ENCODE measurements at places on chromosomes 11 and 22.

DNA sequence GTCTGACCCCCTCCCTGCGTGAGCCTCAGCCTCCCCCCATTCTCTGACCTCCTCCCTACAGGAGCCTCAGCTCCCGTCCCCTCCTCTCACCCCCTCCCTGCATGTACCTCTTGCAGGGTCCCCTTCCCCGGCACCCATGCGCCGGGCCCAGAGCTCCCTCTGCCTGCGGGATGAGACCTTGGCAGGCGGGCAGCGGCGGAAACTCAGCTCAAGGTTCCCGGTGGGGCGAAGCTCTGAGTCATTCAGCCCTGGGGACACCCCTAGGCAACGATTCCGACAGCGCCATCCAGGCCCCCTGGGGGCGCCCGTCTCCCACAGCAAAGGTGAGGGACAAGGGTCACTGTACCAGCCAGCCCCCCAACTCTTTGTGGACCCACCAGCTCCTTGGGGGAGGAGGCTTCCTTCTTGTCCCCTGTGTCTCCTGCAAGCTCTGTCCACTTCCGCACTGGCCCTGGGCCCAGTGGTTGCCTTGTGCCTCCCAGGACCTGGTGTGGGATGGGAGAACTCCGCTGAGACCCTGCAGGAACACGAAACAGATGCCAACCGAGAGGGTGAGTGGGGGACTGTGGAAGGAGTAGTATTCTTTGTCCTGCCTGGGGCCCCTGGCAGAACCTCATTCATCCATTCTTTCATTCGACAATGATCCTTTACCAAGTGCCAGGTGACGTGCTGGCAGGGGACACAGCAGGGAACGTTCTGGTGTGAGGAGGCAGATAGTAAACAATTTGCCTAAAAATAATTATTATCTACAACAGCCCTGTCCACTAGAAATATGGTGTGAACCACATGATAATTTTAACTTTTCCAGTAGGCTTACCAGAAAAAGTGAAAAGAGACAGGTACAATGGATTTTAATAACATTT lies 3.7 kb upstream of the RPS6KA4 start:
- peak; percentile 62 for DNase-seq

DNA sequence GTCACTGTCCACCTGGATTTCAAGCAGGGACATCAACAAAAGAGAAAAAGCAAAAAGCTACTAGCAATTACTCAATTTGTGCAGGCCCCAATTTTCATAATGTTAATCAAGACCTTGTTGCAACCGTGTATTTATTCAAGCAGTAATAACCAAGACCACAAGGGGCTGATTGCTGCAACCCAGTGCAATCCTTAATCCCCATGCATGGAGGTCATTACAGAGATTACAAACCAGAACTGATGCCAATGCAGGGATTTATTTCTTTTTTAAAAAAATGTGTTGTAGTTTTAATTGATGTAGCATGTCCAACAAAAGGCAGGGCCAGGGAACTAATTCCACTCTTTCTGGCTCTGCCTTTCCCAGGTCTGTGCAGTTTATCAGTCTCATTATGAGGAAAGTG lies 18.4 kb downstream of the TECTA start:
- peak; percentile 27 for DNase-seq

- peak; percentile 70 for DNase-seq
Observed at GRCh38 chr22:44735518-44736428, 16.6 kb upstream of the ARHGAP8 start.

GRCh38 chr11:30351061-30351460 lies 28.2 kb downstream of the ARL14EP start:
- no peak for DNase-seq

DNA sequence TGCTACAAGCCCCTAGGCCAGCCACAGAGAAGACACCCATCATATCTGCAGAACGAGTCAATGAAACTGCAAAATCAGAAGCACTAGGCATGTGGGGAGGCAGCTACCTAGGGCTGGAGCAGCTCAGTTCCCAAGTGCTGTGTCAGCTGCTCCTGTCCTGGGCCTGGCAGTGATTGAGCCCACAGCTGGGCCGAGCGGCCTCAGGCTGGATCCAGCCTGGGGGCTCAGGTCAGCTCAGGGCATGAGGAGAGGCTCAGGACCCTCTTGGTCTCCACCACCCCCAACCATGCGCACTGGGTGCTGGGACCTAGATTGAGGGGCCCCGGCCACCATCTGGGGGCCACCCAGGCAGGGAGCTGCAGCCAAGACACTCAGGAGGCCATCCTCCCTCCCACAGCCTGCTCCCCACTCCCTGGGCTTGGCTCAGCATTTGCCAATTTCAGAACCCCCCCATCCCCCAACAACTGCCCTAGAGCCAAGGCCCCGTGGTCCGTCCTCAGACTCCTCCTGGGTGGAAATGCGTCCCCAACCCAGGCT lies 2.4 kb upstream of the TNNT3 start:
- DNase-seq, result peak; percentile 31

GRCh38 chr22:46390105-46390651 lies 54.7 kb downstream of the TRMU start:
- DNase-seq, result no peak

DNA sequence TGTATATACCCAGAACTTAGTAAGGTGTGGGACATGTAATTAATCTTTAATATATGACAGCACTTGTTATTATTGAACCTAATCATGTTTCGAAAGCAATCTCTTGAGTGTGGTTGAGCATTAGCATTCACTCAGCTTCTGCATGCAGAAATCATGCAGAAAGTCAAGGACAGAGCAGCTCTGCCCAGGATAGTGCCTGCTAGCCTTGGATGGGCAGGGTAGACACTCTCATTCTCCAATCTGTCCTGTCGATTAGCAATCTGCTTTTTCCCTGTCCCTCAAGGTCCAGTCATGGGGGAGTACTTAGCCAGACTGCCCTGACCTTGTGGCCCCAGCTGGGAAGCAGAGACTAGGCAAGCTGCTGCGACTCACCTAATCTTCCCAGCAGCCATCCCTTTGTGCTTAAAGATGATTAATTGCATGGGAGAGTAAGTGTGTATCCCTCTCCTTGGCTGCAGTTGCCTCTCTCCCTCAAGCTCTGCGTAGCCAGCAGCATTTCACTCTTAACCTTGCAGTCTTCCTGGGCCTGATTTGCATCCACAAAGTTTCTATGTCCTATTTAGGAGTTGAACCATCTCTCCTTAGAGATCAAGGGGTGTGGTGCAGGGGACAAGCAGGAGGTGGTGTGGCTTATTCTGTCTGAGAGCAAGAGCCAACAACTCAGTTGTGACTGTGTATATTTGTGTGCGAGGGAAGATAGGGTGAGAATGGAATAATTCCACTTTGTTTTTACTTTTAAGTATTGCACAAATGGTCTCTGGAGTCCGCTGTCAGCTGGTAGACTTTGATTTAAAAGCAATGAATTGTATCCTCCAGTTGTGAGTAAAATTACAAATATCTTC lies 101.4 kb downstream of the FDX1 start:
- DNase-seq, result no peak

- DNase-seq, result no peak
Observed at GRCh38 chr11:128026596-128026995, 560.8 kb downstream of the ETS1 start.

DNA sequence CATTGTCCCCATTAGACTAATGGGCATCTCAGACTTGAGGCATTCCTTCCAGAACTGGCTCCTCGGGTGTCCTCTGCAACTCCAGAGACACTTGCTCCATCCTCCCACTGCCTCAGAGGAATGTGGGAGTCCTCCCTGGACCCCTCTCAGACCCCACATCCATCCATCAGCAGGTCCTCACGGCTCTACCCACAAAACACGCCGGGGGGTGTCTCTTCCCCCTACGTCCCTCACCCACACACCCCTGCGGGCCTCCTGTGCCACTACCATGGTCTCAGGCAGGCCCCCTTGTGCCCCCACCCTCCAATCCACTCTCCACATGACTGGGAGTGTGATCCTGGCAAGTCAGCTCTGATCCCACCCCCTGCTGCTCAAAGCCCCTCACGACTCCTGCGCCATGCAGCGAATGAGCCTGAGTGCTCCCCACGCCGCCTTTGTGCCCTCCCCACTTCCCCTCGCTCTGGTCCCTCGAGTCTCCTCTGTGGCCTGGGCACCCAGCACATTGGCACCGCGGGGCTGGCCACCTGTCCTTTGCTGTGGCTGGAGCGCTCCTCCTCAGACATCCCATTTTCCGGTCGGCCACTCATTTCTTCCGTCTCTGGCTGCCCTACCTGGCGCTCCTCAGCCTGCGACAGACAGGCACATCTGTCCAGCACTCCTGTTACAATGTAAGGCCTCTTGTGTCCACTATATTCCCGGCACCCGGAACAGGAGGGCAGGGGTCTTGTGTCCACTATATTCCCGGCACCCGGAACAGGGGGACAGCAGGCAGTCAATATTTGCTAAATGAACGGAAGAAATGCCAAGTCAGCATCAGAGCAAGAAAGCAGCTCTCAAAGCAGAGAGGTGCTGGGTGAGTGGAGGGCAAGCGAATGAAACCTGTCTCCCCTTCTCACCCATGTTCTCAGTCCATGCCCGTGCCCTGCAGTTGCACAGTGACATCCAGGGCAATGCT lies 14.2 kb upstream of the MOB2 start:
- DNase-seq, result no peak

DNA sequence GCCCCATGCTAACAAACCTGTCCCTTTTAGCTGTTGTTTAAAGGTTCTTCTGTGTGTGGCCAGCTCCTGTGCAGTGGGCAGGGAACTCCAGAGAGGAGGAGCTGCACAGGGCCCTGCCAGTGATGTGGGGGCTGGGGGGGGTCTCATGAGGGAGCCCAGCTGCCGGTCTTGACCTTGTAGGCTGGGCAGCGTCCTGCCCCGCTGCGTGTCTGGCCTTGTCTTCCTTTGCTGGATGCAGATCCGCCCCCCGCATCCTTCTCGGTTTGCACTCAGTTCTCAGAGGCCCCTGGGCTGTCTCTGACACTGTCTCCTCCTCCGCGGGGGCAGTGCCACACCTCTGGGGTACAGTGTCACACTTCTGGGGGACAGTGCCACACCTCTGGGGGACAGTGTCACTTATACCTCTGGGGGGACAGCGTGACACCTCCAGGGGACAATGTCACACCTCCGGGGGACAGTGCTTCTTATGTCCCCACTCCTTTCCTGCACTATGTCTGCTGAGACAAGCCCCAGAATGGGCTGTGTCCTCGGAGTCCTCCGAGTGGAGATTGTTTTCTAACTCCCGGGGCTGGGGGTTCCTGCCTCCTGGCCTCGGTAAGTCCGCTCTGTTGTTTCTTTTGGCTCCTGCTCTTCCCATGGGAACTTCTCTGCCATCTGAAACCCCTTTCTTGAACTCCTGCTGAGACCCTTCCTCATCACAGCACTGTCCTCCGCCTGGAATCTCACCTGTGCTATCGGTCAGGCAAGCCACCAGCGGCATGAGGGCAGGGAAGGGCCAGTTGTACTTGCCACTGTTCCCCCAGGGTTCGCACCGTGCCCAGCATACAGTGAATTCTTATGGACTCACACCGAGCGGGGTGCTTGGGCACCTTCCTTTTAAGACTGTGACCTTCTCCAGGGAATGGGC lies 788.3 kb downstream of the TBC1D22A start:
- DNase-seq, result no peak

GRCh38 chr11:33542921-33543320 lies 157.7 kb downstream of the C11orf91 start:
- peak; percentile 56 for DNase-seq

GRCh38 chr11:2432628-2433071 lies 11.7 kb downstream of the TRPM5 start:
- no peak for DNase-seq

- DNase-seq, result no peak
Observed at GRCh38 chr22:50674606-50675552, 2.3 kb downstream of the SHANK3 start.

- DNase-seq, result no peak
Observed at GRCh38 chr11:125869521-125869920, 17.9 kb upstream of the HYLS1 start.

DNA sequence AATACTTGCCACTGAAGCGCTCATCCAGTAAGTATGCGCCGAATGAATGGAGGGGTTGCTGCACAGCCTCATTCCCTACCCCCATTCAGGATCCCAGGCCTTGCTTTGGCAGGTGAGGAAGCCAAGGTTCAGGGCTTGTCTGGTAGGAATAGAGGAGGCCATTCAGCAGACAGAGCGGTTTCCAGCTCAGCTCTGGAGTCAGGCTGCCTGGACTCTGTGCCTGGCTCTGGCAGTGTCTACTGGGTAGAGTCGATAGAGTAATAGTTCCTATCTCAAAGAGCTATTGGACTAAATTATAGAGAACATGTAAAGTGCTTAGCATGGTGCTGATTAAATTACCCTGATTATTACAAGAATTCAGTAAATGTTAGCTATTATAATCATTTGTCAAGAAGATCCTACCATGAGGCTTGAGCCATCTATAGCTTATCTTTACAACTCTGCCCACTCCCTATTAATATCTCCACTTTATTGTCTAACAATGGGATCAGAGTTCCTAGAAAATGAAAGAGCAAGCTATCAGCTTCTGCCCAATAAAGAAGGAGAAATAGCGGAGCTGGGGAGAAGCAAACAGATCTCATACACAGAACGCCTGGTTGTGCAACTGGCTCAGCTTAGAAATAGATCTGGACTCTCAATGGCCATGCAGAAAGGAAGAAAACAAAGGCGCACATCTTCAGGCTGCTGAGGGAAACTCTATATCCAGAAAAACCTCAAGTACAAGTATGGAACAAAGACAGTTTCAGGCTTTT lies 6.6 kb upstream of the SNX32 start:
- DNase-seq, result no peak

- no peak for DNase-seq
Observed at GRCh38 chr11:1299621-1300020, 9.8 kb downstream of the TOLLIP start.

- no peak for DNase-seq
Observed at GRCh38 chr22:18095101-18095805, 15.4 kb upstream of the TUBA8 start.

DNA sequence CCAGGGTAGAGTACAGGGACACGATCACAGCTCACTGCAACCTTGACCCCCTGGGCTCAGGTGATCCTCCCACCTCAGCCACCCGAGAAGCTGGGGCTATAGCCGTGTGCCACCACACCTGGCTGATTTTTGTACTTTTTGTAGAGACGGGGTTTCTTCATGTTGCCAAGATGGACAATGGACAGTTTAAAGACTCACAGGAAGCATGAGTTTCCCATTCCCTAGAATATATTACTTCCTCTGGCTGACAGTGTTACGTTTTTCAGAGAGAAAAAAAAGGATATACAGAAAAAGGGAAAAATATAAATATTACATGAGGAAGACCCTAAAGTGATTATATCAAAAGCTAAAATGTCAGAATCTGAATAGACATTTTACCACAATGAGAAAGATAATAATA lies 72.3 kb downstream of the RSF1 start:
- DNase-seq, result no peak

GRCh38 chr11:29119707-29120618 lies 896.9 kb downstream of the KCNA4 start:
- DNase-seq, result no peak

DNA sequence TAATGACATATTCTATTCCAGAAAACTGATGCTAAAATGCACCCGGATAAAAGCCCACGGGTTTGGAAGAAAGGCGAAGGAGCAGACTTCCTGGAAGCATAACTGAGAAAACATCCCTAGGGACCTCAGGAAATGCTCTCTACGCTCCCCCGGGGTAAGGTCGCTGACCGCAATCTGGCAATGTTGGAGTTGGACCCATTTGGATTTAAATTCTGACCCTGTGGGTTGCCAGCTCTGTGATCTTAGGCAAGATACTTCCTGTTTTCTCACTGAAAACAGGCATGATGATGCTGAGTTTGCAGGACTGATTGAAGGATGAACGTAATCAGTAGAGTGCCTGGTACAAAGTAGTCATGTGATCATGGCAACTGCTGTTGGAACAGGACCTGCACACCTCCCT lies 1054.0 kb downstream of the NTM start:
- no peak for DNase-seq

GRCh38 chr22:41369837-41370236 lies 11.9 kb upstream of the TEF start:
- no peak for DNase-seq

GRCh38 chr22:39129081-39129480 lies 23.4 kb downstream of the CBX7 start:
- DNase-seq, result no peak

- no peak for DNase-seq
Observed at GRCh38 chr11:130403271-130403804, 25.1 kb downstream of the ADAMTS8 start.

Data from NAMALWA (cell line).